ENCODE measurements at places on chromosomes 12 and 14. TPM values are rescaled to one million over a fixed set of nuclear protein-coding genes. Genes with fewer than 3 reads are reported as not detected.

TMEM121 gene
- 1.8 TPM for polyA plus RNA-seq

PPP1R36 gene
- polyA plus RNA-seq, result 0.89 TPM

NKX2-1 gene
- polyA plus RNA-seq, result not detected

REM2 gene
- not detected for polyA plus RNA-seq

KLRF1 gene
- 0.56 TPM for polyA plus RNA-seq

RNASE9 gene
- polyA plus RNA-seq, result not detected

ACOT6 gene
- polyA plus RNA-seq, result not detected
